Kidney (tissue), 22 donors: ENCODE measurements at places on chromosomes 2 and 18. TPM values are rescaled to one million over a fixed set of nuclear protein-coding genes. Genes with fewer than 3 reads are reported as not detected.

IL36G gene
- polyA plus RNA-seq = 1.7 TPM

C2orf66 gene
- polyA plus RNA-seq = not detected

GRCh38 chr2:237330541-237330940 lies 83.4 kb downstream of the COL6A3 start:
- H3K27ac ChIP-seq = no peak overlapping the region
- no peaks in the 10 kb centered on the region for H3K4me1 ChIP-seq
- no peak overlapping the region for H3K4me3 ChIP-seq
- H3K36me3 ChIP-seq = no peaks in the 10 kb centered on the region

DNA sequence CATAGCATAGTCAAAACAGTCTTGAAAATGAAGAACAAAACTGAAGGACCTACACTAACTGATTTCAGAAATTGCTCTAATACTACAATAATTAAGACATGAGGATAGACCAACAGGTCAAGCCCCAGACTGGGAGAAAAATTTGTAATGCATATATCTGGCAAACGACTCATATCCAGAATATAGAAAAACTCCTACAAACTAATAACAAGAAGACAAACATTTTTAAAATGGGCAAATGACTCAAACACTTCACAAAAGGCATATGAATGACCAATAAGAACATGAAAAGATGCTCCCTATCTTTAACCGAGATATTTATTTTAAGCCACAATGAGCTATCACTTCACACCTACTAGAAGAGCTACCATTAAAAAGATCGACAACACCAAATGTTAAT lies 14.2 kb downstream of the TGFBRAP1 start:
- no peak overlapping the region for H3K4me3 ChIP-seq
- H3K27me3 ChIP-seq = no peaks in the 10 kb centered on the region
- no peaks in the 10 kb centered on the region for H3K36me3 ChIP-seq
- no peaks in the 10 kb centered on the region for H3K4me1 ChIP-seq
- H3K27ac ChIP-seq = no peak overlapping the region

DNA sequence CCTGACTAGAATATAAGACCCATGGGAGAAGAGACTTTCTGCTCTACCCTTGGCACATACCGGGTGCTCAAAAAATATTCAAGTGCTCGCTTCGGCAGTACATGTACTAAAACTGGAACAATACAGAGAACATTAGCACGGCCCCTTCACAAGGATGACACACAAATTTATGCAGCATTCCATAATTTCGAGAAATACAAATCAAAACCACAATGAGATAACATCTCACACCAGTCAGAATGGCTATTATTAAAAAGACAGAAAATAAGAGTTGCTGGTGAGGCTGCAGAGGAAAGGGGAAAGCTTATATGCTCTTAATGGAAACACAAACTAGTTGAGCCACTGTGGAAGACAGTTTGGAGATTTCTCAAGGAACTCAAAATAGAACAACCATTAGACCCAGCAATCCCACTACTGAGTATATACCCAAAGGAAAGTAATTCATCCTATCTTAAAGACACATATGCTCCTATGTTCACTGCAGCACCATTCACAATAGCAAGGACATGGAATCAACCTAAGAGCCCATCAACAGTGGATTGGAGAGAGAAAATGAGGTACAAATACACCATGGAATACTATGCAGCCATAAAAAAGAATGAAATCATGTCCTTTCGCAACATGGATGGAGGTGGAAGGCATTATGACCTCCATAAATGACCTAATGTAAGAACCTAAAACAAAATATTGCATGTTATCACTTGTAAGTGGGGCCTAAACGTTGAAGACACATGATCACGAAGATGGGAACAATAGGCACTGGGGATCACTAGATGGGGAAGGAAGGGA lies 71.6 kb upstream of the CYP1B1 start:
- peaks cover 7% of the 10 kb centered on the region for H3K4me1 ChIP-seq
- DNase-seq = no peak
- H3K27me3 ChIP-seq = no peaks in the 10 kb centered on the region
- H3K4me3 ChIP-seq = no peak overlapping the region
- no peaks in the 10 kb centered on the region for H3K36me3 ChIP-seq

DNA sequence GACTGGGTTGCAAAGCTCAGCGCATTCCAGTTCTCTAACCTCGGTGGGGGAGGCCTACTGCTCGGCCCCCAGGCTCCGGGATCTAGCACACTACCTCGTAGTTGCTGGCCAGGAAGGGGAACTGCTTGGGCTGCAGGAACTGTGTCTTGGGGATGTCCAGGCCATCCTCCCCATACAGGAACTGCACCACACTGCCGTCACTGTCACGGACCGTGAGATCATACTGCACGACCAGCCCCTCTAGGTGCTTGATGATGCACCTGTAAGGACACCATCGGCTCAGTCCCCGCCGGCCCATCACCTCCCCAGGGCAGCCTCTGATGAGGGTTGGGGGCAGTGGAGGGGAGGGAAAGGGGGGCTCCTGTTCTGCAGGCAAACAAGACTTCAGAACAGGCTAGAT lies 61.6 kb downstream of the POLR1A start:
- no peaks in the 10 kb centered on the region for H3K4me1 ChIP-seq
- DNase-seq = no peak
- H3K27ac ChIP-seq = no peak overlapping the region
- peaks cover 33% of the 10 kb centered on the region for H3K36me3 ChIP-seq
- no peak overlapping the region for H3K4me3 ChIP-seq
- H3K27me3 ChIP-seq = no peaks in the 10 kb centered on the region
